Activated T-helper 1 cell treated with anti-CD3 and anti-CD28 coated beads, Interleukin-12 subunit alpha, Interleukin-12 subunit beta, Interleukin-2, Interleukin-4 antibody, amounts not matched to agents 30 ng/mL and 10 ng/mL and 1 ng/mL, durations not matched to agents 14 hours and 24 hours and 36 hours (primary cell): ENCODE measurements at places on chromosomes 6 and 20. TPM values are rescaled to one million over a fixed set of nuclear protein-coding genes. Genes with fewer than 3 reads are reported as not detected.

GRCh38 chr6:159099276-159099675 is 54.5 kb upstream of the TAGAP start:
- peak overlapping the region; percentile 96 for H3K27ac ChIP-seq
- peak overlapping the region; percentile 76 for H3K4me3 ChIP-seq
- no peaks in the 10 kb centered on the region for H3K36me3 ChIP-seq
- H3K27me3 ChIP-seq: no peaks in the 10 kb centered on the region
- peaks cover 88% of the 10 kb centered on the region for H3K4me1 ChIP-seq
- DNase-seq: no peak

Gene FOXA2
- not detected in 2 replicates for total RNA-seq

- no peaks in the 10 kb centered on the region for H3K36me3 ChIP-seq
- no peaks in the 10 kb centered on the region for H3K4me1 ChIP-seq
- no peak overlapping the region for H3K27ac ChIP-seq
These were observed 98.2 kb downstream of the PTPRK start for GRCh38 chr6:128422200-128422599.

- H3K4me3 ChIP-seq: peak overlapping the region; percentile 72
- peaks cover 5% of the 10 kb centered on the region for H3K36me3 ChIP-seq
- peak overlapping the region; percentile 90 for H3K27ac ChIP-seq
- no peaks in the 10 kb centered on the region for H3K27me3 ChIP-seq
- H3K4me1 ChIP-seq: peaks cover 37% of the 10 kb centered on the region
These were observed 29.1 kb downstream of the TXLNB start for GRCh38 chr6:139262519-139263300.

GRCh38 chr6:27838058-27838944 is 73.9 kb downstream of the OR2B2 start:
- DNase-seq: peak; percentile 83
- H3K4me3 ChIP-seq: no peak overlapping the region
- peaks cover 2% of the 10 kb centered on the region for H3K36me3 ChIP-seq
- H3K4me1 ChIP-seq: peaks cover 25% of the 10 kb centered on the region
- no peaks in the 10 kb centered on the region for H3K27me3 ChIP-seq

GRCh38 chr20:32232326-32232886 is 24.7 kb downstream of the POFUT1 start:
- peaks cover 77% of the 10 kb centered on the region for H3K36me3 ChIP-seq
- H3K4me1 ChIP-seq: peaks cover 40% of the 10 kb centered on the region
- H3K27me3 ChIP-seq: no peaks in the 10 kb centered on the region
- H3K27ac ChIP-seq: peak overlapping the region; percentile 95
- no peak for DNase-seq

DNA sequence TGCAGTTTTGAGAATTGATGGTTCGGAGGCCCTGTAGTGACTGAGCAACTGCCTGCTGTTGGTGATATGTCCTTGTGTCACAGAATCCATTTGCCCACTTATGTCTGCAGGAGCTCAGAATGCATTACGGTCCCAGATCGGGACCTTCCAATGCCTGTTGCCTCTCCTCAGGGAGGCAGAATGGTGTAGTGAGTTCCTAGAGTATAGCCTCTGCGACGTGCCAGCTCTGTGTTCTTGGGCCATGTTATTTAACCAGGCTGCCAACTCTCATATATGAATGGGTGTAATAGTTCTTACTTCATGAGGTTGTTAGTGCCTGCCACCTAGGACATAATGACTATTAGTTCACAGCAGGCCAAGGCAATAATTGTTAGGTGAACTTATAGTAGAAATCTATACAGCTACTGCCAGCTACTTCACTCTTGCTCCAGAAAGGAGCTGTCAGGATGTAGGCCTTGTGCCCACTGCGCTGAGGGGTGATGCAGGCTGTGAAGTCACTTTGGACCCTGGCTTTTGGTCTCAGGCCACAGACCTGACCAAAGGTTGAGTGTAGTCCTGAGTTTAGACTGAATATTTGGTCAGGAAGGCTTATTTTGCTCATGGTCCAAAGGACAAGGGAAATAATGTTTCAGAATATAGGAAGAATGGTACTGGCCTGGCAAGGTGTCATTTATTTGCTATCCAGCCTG is 82.1 kb downstream of the ASXL1 start:
- H3K36me3 ChIP-seq: peaks cover 38% of the 10 kb centered on the region
- no peak for DNase-seq
- H3K27ac ChIP-seq: no peak overlapping the region
- no peaks in the 10 kb centered on the region for H3K27me3 ChIP-seq

DNA sequence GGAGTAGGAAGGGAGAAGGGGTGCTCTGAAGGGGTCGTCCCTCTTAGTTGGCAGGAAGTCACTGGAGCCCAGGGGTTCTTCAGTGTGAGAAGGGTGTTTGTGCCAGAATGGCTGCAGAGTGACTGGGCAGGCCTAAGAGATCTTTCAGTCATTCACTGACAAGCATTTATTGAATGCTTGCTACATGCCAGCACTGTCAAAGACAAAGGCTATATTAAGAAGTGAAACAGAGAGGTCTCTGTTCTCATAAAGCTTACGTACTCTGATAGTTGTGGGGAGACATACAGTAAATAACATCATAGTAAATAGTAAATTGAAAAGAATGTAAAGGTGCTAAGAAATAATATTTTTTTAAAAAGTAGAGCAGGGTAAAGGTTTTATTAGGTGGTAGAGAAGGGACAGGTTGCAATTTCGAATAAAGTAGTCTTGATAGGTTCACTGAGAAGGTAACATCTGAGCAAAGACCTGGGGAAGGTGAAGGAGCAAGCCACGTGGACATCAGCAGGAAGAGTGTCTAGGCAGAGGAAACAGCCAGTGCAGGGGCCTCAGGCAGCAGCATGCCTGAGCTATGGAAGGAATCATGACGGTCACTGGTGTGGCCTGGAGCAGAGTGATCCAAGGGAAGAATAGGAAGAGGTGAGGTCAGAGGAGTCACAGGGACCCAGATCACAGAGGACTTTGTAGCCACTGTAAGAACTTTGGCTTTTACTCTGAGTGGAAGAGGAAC is 36.3 kb upstream of the RNF8 start:
- no peak for DNase-seq
- no peak overlapping the region for H3K4me3 ChIP-seq
- H3K27me3 ChIP-seq: no peaks in the 10 kb centered on the region
- H3K36me3 ChIP-seq: peaks cover 31% of the 10 kb centered on the region

DNA sequence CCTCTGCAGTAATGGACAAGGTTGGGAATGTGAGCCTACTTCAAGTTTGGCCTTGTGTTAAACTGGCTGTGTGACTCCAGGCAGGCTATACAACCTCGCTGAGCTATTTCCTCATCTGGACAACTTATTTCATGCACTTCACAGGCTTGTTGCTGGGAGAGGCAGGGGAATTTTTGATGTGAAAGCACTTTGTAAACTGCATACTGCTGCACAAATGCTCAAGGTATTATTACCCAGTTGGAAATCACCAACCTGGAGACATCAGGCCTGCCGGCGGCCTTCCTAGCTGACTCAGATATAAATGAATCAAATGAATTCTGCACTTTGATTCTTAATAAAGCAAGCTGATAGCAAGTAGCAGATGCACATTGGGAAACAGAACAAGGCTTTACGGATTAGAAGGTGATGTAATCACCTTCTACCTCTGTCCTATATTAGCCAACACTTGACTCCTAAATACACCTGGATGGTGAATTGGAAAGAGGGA is 10.1 kb downstream of the JARID2 start:
- H3K36me3 ChIP-seq: peaks cover 67% of the 10 kb centered on the region
- peak overlapping the region; percentile 45 for H3K4me3 ChIP-seq
- no peaks in the 10 kb centered on the region for H3K27me3 ChIP-seq
- DNase-seq: no peak
- peak overlapping the region; percentile 84 for H3K27ac ChIP-seq

Gene FERMT1
- total RNA-seq: 0.29 and 0.93 TPM in 2 replicates

- H3K36me3 ChIP-seq: no peaks in the 10 kb centered on the region
- peak overlapping the region; percentile 88 for H3K27ac ChIP-seq
- DNase-seq: no peak
- H3K27me3 ChIP-seq: peaks cover 11% of the 10 kb centered on the region
- H3K4me1 ChIP-seq: peaks cover 35% of the 10 kb centered on the region
- peak overlapping the region; percentile 35 for H3K4me3 ChIP-seq
These were observed 9.7 kb upstream of the CD83 start for GRCh38 chr6:14107711-14108494.

Gene OR2H2
- not detected in 2 replicates for total RNA-seq

DNA sequence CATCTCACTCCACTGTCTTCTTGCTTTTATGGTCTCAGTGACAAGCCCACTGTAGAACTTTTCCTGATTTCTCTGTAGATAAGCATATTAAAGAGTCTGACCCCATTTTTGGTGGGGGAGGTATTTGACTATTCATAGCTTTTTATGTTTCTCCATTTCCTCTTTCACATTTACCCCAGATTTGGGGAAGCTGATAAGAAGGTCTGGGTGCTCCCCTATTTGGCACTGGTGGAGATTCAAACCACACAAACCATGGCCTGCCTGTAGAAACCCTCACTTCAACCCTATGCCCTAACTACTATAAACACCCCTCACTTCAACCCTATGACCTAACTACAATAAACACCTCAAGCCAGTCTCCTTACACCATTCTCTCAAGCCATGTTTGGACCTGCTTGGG is 196.2 kb upstream of the SYNDIG1 start:
- no peak for DNase-seq
- H3K27ac ChIP-seq: no peak overlapping the region
- no peak overlapping the region for H3K4me3 ChIP-seq
- peaks cover 11% of the 10 kb centered on the region for H3K27me3 ChIP-seq
- peaks cover 6% of the 10 kb centered on the region for H3K4me1 ChIP-seq

- H3K36me3 ChIP-seq: no peaks in the 10 kb centered on the region
- no peaks in the 10 kb centered on the region for H3K27me3 ChIP-seq
- no peak overlapping the region for H3K4me3 ChIP-seq
These were observed 109.6 kb downstream of the MANEA start for GRCh38 chr6:95686895-95687294.

- H3K27ac ChIP-seq: no peak overlapping the region
- no peaks in the 10 kb centered on the region for H3K36me3 ChIP-seq
- no peaks in the 10 kb centered on the region for H3K4me1 ChIP-seq
- no peak for DNase-seq
These were observed 93.3 kb downstream of the CDH22 start for GRCh38 chr20:46214824-46215488.

DNA sequence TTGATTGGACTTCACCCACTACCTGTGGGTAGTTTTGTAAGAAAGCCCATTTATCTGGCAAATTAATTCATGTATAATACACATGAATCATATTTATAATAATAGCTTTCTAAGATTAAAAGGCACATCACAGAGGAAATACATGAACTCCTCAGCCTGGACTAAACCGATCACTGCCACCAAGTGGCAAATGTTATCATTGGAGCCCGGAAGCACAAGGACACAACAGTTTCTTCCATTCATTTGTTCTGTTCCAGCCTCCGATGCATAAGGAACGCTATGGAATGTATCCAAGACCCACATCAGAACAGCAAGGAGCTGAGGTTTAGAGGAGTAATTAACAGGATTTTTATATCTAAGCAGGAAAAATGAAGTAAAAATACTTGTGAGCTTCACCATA is 13.9 kb upstream of the IPCEF1 start:
- DNase-seq: no peak
- no peaks in the 10 kb centered on the region for H3K4me1 ChIP-seq

GRCh38 chr6:108762394-108762793 is 85.8 kb upstream of the ARMC2 start:
- H3K27ac ChIP-seq: no peak overlapping the region
- no peak for DNase-seq
- peaks cover 4% of the 10 kb centered on the region for H3K4me1 ChIP-seq
- no peaks in the 10 kb centered on the region for H3K36me3 ChIP-seq
- peaks cover 19% of the 10 kb centered on the region for H3K27me3 ChIP-seq

Gene OLIG3
- total RNA-seq: not detected in 2 replicates

- DNase-seq: no peak
- H3K36me3 ChIP-seq: no peaks in the 10 kb centered on the region
- peaks cover 3% of the 10 kb centered on the region for H3K27me3 ChIP-seq
- H3K27ac ChIP-seq: no peak overlapping the region
- peaks cover 22% of the 10 kb centered on the region for H3K4me1 ChIP-seq
- H3K4me3 ChIP-seq: no peak overlapping the region
These were observed 25.2 kb downstream of the SNAI1 start for GRCh38 chr20:50008007-50008406.

Gene PDE7B
- 10.7 and 11.1 TPM in 2 replicates for total RNA-seq

GRCh38 chr6:109325400-109325801 is 56.9 kb downstream of the CD164 start:
- H3K36me3 ChIP-seq: no peaks in the 10 kb centered on the region
- no peak for DNase-seq
- H3K27ac ChIP-seq: no peak overlapping the region
- H3K27me3 ChIP-seq: no peaks in the 10 kb centered on the region
- peaks cover 11% of the 10 kb centered on the region for H3K4me1 ChIP-seq

DNA sequence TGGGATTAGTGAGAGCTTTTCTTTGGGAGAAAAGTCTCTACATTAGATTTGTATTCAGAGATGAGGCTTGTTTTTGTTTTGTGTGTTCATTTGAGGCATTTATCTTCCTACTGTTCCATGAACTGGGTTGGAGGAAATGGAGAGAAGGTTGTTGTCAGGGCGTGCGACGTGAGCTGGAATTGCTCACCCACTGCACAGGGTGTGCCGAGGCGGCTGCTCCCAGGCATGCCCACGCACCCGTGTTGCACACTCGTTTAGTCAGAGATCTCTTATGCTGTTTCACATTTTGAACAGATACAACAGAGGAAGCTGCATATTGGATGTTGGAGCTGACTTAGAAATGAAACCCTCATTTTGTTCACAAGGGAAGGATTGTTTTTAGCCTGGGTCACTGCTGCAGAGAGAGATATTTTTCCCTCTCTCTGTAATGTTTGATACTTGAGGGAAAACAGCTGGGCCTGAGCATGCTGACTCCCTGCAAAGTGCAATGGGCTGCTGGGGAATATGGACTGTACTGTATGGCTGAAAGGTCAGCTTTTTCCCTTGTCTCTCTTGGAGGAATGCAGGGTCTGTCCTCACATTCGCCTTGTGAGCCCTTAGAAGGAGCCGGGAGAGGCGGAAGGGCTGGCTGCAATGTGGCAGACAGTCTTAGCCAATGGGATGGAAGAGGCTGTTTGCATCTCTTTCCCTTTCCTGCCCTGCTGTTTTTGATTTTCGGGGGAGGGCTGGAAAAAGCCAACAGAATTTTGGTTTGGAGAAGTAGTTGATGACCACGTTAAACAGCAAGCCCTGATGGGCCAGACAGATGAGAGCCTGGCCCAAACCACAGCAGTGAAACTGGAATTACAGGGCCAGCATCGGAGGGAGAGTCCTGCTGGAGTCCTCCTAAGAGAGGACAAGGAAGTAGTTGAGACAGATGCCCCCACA is 170.8 kb downstream of the SASH1 start:
- H3K4me3 ChIP-seq: no peak overlapping the region
- DNase-seq: no peak
- no peaks in the 10 kb centered on the region for H3K4me1 ChIP-seq
- peaks cover 17% of the 10 kb centered on the region for H3K27me3 ChIP-seq
- H3K36me3 ChIP-seq: no peaks in the 10 kb centered on the region

- no peak overlapping the region for H3K4me3 ChIP-seq
- H3K36me3 ChIP-seq: no peaks in the 10 kb centered on the region
- H3K27me3 ChIP-seq: no peaks in the 10 kb centered on the region
These were observed 777.7 kb downstream of the C6orf118 start for GRCh38 chr6:164531736-164532135.

GRCh38 chr6:158039178-158039557 is 57.5 kb downstream of the SYNJ2 start:
- no peak overlapping the region for H3K4me3 ChIP-seq
- peaks cover 50% of the 10 kb centered on the region for H3K4me1 ChIP-seq
- no peak for DNase-seq
- no peaks in the 10 kb centered on the region for H3K27me3 ChIP-seq
- peaks cover 44% of the 10 kb centered on the region for H3K36me3 ChIP-seq
- H3K27ac ChIP-seq: peak overlapping the region; percentile 56

GRCh38 chr6:145161501-145161900 is 573.8 kb downstream of the EPM2A start:
- no peaks in the 10 kb centered on the region for H3K36me3 ChIP-seq
- no peak overlapping the region for H3K4me3 ChIP-seq
- no peak overlapping the region for H3K27ac ChIP-seq

- H3K4me3 ChIP-seq: no peak overlapping the region
- no peaks in the 10 kb centered on the region for H3K4me1 ChIP-seq
- no peaks in the 10 kb centered on the region for H3K27me3 ChIP-seq
- DNase-seq: no peak
- no peaks in the 10 kb centered on the region for H3K36me3 ChIP-seq
These were observed 12.2 kb upstream of the C6orf118 start for GRCh38 chr6:165321555-165322145.

Gene F13A1
- total RNA-seq: not detected in 2 replicates
